ENCODE measurements at places on chromosomes 1 and 21. TPM values are rescaled to one million over a fixed set of nuclear protein-coding genes. Genes with fewer than 3 reads are reported as not detected.

The CRP gene
- 0.85 TPM for total RNA-seq

The SPATA46 gene
- total RNA-seq = not detected

The SCAMP3 gene
- total RNA-seq = 58.8 TPM

DNA sequence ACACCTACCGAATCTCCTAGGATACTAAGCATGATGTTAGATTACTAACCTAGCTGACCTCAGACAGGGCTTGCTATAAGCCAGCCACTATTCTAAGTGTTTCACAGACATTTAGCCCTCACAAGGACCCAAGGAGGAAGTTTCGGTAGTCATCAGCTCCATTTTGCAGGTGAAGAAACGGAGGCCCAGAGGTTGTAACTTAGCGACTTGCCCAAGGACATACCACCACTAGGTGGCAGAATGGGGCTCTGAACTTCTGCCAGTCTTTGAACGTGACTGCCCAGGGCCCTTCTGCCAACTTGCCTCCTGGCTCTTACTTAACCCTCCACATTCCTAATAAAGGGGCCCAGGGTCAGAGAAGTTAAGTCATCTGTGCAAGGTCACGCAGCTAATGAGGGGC lies 283.5 kb downstream of the C1orf94 start:
- H3K36me3 ChIP-seq = no peaks in the 10 kb centered on the region
- H3K27me3 ChIP-seq = peaks cover 8% of the 10 kb centered on the region
- no peaks in the 10 kb centered on the region for H3K4me1 ChIP-seq
- no peak overlapping the region for H3K4me3 ChIP-seq
- DNase-seq = peak; percentile 74

- H3K36me3 ChIP-seq = no peaks in the 10 kb centered on the region
- H3K4me1 ChIP-seq = 0 out of 2 replicates have a peak, but pooled peaks cover 6% of the 10 kb centered on the region
Observed at GRCh38 chr1:211603191-211603701, 24.3 kb upstream of the SLC30A1 start.

- H3K27me3 ChIP-seq = no peaks in the 10 kb centered on the region
- H3K36me3 ChIP-seq = no peaks in the 10 kb centered on the region
- H3K4me3 ChIP-seq = no peak overlapping the region
- no peak overlapping the region for H3K27ac ChIP-seq
Observed at GRCh38 chr1:222043444-222044292, 301.8 kb upstream of the DUSP10 start.

DNA sequence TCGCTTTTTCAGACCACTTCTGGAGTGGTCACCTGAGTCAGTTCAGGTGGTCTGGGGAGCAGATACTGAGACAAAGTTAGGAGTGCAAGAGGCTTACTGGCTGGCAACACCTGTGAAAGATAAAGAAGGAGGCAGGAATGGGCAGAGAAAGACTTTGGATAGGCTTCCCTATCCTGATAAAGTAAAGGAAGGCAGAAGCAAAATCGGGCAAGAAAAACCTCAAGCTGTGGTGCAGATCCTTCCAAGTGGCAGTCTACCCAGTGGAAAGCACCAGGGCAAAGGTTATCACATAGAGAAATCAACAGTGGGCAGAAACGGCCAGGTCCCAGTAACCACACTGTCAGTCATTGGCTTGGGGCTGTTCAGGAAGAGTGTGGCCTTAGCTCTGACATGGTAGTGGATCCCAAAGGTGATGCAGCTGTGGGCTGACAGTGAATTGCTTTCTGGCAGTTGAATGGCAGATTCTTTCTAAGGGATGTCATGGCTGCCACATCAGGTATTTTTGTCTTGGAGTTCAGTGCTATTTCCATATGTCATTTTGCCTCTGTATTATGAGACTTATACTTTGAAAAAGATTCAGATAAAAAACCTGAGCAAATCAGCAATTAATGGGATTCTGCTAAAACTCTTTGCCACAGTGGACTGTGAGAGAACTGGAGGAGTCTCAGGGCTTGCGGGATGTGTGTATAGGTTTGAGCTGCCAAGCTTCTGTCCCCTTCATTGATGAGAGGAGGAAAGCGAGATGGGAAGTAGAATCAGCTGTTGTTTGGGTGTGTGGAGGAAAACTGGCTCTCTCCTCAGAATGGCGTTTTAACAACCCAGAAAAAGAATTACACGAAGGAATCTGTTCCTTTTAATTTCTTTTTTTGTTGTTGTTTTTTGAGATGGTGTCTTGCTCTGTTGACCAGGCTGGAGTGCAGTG lies 8.1 kb upstream of the CGN start:
- DNase-seq = no peak
- H3K4me3 ChIP-seq = no peak overlapping the region
- H3K4me1 ChIP-seq = no peaks in the 10 kb centered on the region
- H3K36me3 ChIP-seq = no peaks in the 10 kb centered on the region
- no peaks in the 10 kb centered on the region for H3K27me3 ChIP-seq

DNA sequence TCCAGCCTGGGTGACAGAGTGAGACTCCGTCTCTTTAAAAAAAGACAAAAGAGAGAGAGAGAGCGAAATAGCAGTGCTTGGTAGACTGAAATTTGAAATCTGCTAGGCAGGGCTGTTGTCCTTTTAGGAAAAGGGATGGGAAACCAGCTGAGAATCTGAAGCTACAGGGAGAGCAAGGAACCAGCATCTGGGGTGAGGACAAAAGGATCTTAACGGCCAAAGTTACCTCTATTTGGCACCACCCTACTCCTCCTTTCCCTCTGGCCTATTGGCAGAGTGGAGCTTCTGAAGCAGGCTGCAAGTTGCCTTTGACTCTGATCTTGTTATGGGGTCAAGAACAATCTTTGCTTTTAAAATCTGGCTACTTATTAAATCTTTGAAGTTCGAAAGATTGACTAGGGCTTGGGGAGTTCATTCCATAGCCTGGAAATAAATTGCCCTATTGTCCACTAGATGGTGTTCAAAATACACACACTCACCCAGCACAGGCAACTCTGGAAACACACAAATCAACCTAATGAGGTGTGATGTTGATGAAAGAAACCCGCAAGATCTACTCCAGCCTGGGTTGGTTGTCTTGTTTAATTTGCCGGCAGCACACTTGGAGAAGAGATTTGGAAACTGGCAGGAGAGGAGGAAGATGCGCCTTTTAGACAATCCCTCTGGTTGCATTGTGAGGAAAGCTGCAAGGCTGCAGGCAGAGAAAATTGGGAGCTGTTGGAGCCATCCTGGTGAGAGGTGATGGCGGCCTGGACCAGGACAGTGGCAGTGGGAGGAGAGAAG lies 16.5 kb upstream of the PARP1 start:
- no peak for DNase-seq
- H3K27ac ChIP-seq = no peak overlapping the region
- no peaks in the 10 kb centered on the region for H3K36me3 ChIP-seq
- peaks cover 10% of the 10 kb centered on the region for H3K4me1 ChIP-seq

GRCh38 chr21:34004974-34005373 lies 68.4 kb upstream of the MRPS6 start:
- no peak for DNase-seq
- no peaks in the 10 kb centered on the region for H3K27me3 ChIP-seq
- H3K4me1 ChIP-seq = peaks cover 8% of the 10 kb centered on the region
- H3K27ac ChIP-seq = no peak overlapping the region
- no peaks in the 10 kb centered on the region for H3K36me3 ChIP-seq

- no peaks in the 10 kb centered on the region for H3K27me3 ChIP-seq
- no peaks in the 10 kb centered on the region for H3K36me3 ChIP-seq
- H3K27ac ChIP-seq = no peak overlapping the region
- no peak overlapping the region for H3K4me3 ChIP-seq
Observed at GRCh38 chr1:83571536-83571935, 427.4 kb downstream of the TTLL7 start.

GRCh38 chr1:226350519-226350865 lies 41.5 kb upstream of the LIN9 start:
- H3K4me3 ChIP-seq = no peak overlapping the region
- no peak for DNase-seq
- no peaks in the 10 kb centered on the region for H3K27me3 ChIP-seq

GRCh38 chr1:12622506-12622905 lies 4.5 kb upstream of the DHRS3 start:
- peaks cover 56% of the 10 kb centered on the region for H3K4me1 ChIP-seq
- H3K36me3 ChIP-seq = no peaks in the 10 kb centered on the region

DNA sequence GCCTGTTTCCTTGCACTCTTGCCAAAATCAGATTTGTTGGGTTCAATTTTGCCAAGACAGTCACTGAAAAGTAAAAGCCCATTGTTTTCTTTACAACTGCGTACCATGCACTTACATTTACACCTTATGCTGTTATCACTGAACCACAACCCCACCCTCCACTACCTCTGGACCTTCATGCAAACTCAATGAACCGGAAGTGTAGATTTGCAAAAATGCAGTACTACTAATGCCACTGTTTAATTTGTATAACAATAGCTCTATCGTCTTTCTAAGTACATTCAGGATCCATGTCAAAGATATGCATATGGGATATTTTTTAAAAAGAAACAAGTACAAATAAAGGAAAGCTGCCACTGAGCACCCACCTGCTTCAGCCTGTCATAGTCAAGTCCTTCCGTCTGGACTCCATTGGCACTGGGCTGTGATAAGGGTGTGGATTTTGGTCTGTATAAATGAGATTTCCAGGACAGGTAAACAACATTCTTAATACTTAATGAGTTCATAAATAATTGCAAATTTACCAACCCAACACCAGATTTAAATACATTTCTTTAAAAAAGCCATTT lies 72.9 kb upstream of the LBR start:
- H3K4me3 ChIP-seq = no peak overlapping the region
- peak overlapping the region; percentile 68 for H3K27ac ChIP-seq
- H3K4me1 ChIP-seq = peaks cover 15% of the 10 kb centered on the region
- no peaks in the 10 kb centered on the region for H3K27me3 ChIP-seq

GRCh38 chr1:91851130-91852010 lies 34.6 kb downstream of the TGFBR3 start:
- no peaks in the 10 kb centered on the region for H3K36me3 ChIP-seq
- no peak overlapping the region for H3K27ac ChIP-seq
- peaks cover 14% of the 10 kb centered on the region for H3K4me1 ChIP-seq

DNA sequence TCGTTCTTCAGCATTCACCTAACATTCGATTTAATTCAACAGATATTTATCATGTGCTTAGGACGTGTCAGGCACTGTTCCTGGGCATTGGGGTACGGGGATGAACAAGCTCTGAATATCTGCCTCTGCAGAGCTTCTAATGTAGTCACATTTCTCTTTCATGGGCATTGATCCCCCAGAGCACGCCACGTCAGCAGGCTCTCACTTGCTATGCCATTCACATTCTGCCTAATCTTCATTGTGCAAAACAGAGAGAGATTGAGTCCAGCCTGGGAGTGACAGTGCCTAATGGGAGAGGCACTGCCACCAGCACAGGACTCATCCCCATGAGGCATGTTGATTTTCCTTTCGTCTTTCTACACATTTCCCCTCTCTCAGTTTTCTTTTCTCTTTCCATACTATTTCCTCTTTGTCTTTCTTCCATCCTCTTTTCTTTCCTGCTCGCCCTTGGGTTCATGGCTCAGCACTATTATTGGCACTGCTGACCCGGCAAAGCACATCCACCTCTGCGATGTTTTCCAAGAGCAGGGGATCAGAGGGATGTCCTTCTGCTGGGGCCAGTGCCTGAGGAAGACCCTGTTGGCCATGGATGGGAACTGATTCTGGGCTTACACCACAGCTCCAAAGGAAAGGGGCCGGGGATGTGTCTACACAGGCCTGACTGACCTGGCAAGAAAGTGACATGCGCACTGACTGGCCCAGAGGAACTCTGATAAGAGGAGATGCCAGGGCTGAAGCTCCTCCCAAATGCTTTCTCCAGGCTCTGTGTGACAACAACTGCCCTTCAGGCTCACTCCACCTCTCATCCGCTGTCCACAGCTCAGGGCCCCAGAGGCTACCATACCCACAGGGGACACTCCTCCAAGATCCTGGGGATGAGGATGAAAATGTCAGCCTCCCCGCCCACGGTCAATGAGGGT lies 195.9 kb downstream of the TOMM20 start:
- peaks cover 24% of the 10 kb centered on the region for H3K4me1 ChIP-seq
- no peak for DNase-seq
- H3K4me3 ChIP-seq = no peak overlapping the region
